ENCODE measurements at places on chromosomes 4 and X.

DNA sequence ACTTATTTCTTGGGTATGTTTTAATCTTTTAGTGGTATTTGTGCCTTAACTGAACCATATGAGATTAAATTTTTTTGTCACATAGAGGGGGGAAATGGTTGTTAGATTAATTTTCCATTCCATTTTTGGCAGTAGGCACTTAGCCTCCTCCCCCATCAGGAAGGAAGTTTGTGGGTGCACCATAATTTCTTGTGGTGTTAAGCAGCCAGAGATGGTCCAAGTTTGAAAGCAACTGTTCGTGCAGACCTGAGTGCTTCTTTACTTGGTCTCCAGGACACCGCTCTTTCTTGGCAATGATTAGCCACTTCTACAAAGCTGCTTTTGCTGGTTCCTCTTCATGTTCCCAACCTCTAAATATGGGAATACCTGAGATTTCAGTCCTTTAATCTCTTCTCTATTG, 92.7 kb upstream of the RPL34 start:
- no peak for DNase-seq

DNA sequence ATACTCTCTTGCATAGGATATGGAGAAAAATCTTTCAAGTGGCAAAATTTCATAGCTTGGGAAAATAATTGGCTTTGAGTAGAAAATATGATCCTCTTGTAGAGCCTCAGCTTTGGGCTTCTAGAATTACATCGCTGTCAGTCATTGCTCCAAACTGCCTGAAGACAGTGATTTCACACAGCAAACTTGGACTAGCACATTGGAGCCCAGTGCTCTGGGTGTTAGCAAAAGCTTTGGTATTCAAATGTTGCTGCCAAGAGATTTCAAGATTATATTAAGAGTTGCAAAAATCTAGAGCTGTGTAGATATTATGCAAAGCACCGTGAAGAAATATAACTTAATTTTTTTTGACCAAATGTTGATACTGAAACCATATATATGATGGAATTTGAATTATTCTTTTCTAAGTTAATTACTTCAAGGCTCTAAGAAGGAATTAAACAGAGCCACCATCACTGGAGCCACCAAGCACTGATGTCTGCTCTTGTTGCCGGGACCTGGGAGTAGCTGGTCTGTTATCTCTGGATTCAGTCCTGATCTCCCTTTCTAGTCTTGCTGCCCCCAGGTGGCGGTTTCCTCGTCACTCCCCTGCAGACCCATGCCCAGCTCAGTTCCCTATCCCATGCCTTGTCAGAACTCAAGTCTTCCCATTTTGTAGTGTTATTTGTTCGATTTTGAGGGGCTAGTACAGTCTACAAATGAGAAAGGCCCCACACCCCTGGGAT, 260.7 kb upstream of the SFRP2 start:
- no peak for DNase-seq

GRCh38 chr4:129064717-129065116, 28.6 kb downstream of the SCLT1 start:
- DNase-seq: no peak

- DNase-seq: no peak
Observed at GRCh38 chrX:130264573-130264972, 4.1 kb downstream of the ZNF280C start.

GRCh38 chrX:108070891-108071290, 20.5 kb downstream of the PSMD10 start:
- DNase-seq: no peak
